Esophagus squamous epithelium (tissue), 5 donors: ENCODE measurements at places on chromosomes 11 and 22. TPM values are rescaled to one million over a fixed set of nuclear protein-coding genes. Genes with fewer than 3 reads are reported as not detected.
A peak's percentile ranks its signal among the peaks of the same experiment; 100 is the strongest.

DNA sequence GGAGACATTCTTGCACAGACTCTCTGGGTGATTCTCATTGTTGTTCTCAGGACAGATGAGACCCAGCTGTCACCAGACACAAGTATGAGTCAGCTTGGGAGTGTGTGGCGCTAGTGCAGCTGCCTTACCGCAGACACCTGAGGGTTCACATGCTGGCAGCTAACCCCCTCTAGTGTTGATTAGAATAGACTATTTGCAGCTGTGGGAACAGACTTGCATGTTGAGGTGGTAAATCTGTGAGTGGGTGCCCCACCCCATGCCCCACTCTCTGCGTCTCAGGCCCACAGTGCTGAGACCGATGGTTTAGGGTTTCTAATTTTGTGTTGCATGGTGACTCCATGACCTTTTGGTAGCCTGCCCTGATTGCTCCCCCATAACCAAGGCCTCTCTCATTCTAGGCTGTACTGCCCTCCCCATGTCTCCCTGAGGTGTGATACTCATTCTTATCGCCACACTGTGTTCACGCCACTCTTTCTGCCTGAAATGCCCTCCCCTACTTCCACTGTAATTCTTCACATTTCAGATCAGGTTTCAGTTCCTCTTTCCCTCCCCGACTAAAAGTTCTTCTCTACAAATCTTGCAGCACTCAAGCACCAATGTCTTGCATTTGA is 73.7 kb upstream of the KIRREL3 start:
- no peaks in the 10 kb centered on the region for H3K4me1 ChIP-seq
- H3K36me3 ChIP-seq: no peaks in the 10 kb centered on the region
- H3K4me3 ChIP-seq: no peak overlapping the region
- no peak overlapping the region for H3K27ac ChIP-seq

DNA sequence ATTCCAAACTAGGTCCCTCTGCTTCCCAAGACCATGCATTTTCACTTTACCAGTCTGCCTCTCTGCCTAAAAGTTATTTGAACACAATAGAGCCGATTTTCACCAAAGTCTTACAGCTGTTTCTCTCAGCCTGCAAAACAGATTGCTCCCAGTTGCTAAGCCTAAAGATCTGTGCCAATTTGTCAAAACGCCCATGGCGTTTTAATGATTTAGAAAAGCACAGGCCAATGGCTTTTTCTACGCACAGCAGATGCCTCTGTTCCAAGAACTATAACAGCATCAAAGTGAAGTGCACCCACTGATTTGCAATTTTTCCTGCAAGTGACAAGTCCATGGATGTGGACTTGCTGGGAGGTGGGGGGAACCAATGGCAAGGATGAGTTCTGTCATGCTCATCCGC is 173.9 kb upstream of the SYN3 start:
- H3K36me3 ChIP-seq: no peaks in the 10 kb centered on the region
- no peaks in the 10 kb centered on the region for H3K4me1 ChIP-seq
- no peak overlapping the region for H3K27ac ChIP-seq
- no peak for DNase-seq
- H3K4me3 ChIP-seq: no peak overlapping the region
- H3K27me3 ChIP-seq: no peaks in the 10 kb centered on the region

- peaks cover 6% of the 10 kb centered on the region for H3K4me1 ChIP-seq
- no peaks in the 10 kb centered on the region for H3K27me3 ChIP-seq
- DNase-seq: no peak
- H3K36me3 ChIP-seq: no peaks in the 10 kb centered on the region
- H3K4me3 ChIP-seq: no peak overlapping the region
These were observed 403.1 kb upstream of the CCDC90B start for GRCh38 chr11:83689144-83689780.

TTC38 gene
- 25.5 TPM for total RNA-seq

PLA2G3 gene
- 9.8 TPM for total RNA-seq

GRCh38 chr11:17846852-17847453 is 112.4 kb downstream of the KCNC1 start:
- H3K4me3 ChIP-seq: no peak overlapping the region
- no peaks in the 10 kb centered on the region for H3K36me3 ChIP-seq
- no peak overlapping the region for H3K27ac ChIP-seq

DDI1 gene
- total RNA-seq: not detected

DNA sequence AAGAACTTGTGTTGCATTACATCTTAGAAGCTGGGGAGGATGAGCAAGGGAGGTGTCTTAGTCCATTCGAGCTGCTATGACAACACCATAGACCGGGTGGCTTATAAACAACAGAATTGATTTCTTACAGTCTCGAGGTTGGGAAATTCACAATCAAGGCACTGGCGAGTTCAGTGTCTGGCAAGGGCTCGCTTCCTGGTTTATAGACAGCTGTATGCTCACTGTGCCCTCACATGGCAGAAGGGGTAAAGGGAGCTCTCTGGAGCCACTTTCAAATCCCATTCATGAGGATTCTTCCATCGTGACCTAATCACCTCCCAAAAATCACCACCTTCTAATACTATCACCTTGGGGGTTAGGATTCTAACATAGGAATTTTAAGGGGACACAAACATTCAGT is 150.0 kb upstream of the NECTIN1 start:
- H3K27ac ChIP-seq: no peak overlapping the region
- H3K36me3 ChIP-seq: no peaks in the 10 kb centered on the region
- H3K4me1 ChIP-seq: peaks cover 4% of the 10 kb centered on the region
- H3K27me3 ChIP-seq: peaks cover 24% of the 10 kb centered on the region

KCNQ1OT1 gene
- 1.8 TPM for total RNA-seq

DNA sequence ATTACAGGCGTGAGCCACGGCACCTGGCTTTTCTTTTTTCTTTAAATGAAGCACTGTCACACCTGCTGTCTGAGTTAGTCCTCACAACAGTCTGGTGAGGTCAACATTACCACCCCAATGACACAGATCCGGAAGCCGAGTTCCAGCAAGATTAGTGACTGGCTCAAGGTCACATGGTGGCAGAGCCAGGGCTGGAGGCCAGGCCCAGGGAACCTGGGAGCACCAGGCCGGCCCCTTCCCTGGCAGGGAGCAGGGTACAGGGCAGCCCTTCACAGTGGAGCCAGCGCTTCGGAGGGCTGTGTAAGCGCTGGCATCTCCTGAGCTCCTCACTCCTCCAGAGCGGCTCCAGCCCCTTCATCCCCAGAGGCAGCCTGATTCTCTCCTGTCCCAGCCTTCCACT is 118.7 kb downstream of the ST3GAL4 start:
- no peaks in the 10 kb centered on the region for H3K27me3 ChIP-seq

ADAMTS15 gene
- 5.7 TPM for total RNA-seq

SLC22A8 gene
- total RNA-seq: not detected

DNA sequence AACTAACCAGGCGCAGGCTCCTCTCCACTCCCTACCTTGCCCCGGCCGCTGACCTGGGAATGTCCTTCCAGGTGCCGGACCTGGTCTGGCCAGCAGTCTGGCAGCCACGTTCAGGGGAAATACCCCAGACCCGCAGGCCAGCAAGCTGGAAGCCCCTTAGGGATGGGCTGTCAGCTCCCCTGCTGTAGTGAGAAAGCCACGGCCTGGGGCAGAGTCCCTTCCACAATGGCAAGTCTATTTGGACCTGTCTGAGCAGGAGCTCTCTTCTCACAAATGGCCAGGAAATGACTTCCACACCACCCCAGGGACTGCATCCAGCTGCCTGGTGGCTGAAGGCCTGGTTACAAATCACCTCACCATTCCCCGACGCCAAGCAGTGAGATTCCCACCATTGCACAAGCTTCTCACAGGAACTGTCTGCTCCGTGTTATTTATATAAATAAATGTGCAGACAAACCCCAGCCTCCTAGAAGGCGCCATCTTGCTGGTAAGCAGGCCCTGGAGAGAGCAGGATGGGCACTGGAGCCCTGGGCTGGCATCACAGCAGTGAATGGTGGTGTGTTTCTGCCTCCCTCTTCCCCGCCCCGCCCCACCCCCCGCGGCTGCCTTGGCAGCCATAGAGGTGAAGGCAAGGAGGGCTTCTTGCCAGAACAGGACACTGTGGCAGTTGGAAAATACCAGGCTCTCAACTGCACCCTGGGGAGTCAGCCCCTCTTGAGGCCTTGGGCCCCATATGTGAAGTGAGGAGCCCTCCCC is 23.7 kb downstream of the RSPH14 start:
- H3K36me3 ChIP-seq: no peaks in the 10 kb centered on the region
- no peaks in the 10 kb centered on the region for H3K4me1 ChIP-seq
- no peak for DNase-seq
- H3K27me3 ChIP-seq: no peaks in the 10 kb centered on the region
- H3K4me3 ChIP-seq: no peak overlapping the region

DNA sequence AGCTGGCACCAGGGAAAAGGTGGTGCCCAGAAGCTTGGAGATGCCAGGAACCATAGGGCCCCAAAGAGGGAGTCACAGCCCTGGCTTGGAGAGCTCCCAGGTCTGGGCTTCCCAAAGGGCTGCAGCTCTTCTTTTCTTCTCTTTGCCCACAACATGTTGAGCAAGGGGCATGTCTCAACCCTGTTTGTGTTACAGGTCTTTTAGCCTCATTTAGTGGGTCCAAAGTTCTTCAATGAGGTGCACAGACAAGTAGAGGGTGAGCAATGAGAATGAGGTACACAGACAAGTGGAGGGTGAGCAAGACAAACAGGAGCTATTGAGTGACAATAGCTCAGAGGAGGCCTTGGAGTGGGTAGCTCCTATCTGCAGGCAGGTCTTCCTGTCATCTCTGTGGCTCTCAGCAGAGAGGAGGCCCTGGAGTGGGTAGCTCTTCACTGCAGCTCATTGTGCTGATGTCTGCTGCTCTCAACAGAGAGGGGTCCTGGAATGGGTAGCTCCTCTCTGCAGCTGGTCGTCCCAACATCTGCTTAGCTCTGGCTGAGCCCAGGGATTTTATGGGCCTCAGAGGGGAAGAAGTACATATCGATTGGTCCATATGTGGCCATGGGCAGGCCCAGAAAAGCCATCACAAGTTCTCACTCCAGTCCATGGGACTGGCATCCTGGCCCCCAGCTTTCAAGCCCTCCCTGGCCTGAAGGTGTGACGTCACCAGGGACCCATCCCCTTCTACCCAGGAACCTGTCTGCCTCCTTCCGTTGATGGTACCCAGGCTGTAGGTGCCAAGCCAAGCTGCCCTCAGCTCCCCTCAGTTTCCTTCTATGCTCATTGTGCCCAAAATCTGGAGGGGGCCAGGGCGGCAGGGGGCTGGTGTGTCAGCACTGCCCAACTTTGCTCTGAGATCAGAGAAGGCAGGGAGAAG is 34.9 kb downstream of the WBP2NL start:
- H3K4me3 ChIP-seq: no peak overlapping the region
- no peaks in the 10 kb centered on the region for H3K27me3 ChIP-seq
- no peak for DNase-seq
- no peaks in the 10 kb centered on the region for H3K4me1 ChIP-seq
- H3K36me3 ChIP-seq: no peaks in the 10 kb centered on the region

GRCh38 chr11:118448294-118448693 is 12.0 kb downstream of the KMT2A start:
- no peak for DNase-seq
- H3K4me3 ChIP-seq: no peak overlapping the region
- no peak overlapping the region for H3K27ac ChIP-seq
- no peaks in the 10 kb centered on the region for H3K27me3 ChIP-seq

- H3K4me3 ChIP-seq: no peak overlapping the region
- no peaks in the 10 kb centered on the region for H3K27me3 ChIP-seq
- peak overlapping the region; percentile 43 for H3K27ac ChIP-seq
These were observed 6.1 kb upstream of the NFAM1 start for GRCh38 chr22:42438293-42438650.

DNA sequence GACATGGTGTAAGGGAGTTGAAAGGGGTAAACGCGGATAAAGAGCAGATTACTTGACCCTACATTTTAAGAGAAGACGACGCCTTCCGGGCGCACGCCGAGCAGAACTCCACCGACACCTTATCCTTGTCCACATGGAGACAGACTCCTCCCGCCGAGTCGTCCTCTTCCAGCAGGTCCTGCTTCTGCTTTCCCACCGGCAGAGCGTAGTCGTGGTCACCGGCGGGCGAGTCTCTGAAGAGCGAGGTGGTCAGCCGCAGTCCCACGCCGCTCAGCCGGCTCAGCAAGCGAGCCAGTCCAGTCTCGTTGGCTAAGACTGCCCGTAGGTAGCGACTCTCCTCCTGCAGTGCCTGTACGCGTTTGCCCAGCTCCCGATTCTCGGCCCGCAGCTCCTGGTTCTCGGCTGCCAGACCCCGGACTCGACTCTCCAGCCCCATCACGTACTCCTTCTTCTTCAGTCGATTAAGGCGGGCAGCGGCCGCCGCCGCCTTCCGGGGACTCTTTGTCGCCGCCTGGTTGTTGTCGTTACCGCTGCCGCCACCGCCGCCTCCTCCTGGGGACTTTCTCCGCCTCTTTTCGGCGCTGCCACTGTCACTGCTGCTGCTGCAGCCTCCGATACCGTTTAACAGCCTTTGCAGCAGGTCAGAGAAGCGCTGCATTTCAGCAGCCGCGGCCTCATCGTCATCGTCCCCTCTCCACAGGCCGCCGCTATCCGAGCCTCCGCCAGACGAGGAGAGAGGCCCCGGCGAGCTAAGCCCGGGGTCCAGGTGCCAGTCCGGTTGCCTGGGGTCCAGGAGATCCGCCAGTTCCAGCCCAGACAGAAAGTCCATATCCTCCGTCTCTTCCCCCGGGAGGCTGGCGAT is 945 bp downstream of the CREBZF start:
- H3K4me3 ChIP-seq: peak overlapping the region; percentile 84
- no peaks in the 10 kb centered on the region for H3K27me3 ChIP-seq
- H3K27ac ChIP-seq: peak overlapping the region; percentile 95
- H3K36me3 ChIP-seq: peaks cover 27% of the 10 kb centered on the region
- no peaks in the 10 kb centered on the region for H3K4me1 ChIP-seq

DNA sequence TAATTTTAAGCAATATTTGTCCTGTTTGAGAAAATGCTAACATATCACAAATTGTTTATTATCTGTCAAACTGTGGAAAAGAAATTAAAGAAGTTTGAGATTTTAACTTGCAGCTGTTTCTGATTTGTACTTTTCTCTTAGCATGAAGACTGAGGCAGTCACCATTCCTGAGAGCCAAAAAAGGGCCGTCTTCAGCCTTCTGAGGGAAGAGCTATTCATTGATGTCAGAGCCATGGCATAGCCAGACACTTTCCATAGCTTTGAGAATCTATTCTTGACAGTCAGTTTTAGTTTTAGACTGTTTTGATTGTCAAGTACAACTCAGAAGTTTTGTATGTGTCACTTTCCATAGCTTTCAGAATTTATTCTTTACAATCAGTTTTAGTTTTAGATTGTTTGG is 32.1 kb downstream of the YAP1 start:
- no peaks in the 10 kb centered on the region for H3K27me3 ChIP-seq
- peaks cover 87% of the 10 kb centered on the region for H3K4me1 ChIP-seq
- no peaks in the 10 kb centered on the region for H3K36me3 ChIP-seq
- no peak for DNase-seq

DNA sequence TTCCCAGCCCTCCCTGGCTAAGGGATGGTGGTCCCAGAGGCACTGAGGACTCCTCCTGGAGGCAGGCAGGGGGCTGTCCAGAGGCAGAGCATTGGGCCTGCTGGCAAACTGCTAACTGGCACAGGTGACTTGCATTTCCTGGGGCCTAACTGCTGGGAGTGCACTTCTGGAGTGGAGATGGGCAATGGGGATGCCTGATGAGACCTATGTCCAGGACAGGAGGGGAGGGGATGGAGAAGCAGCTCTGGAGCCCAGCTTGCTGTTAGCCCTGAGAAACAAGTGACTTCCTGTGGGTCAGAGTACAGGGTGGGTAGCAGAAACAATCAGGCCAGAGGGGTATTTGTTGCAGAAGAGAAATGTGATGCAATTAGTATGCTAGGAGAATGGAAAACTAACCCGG is 253.2 kb downstream of the ST3GAL4 start:
- H3K27ac ChIP-seq: no peak overlapping the region
- H3K4me3 ChIP-seq: no peak overlapping the region
- DNase-seq: no peak
- no peaks in the 10 kb centered on the region for H3K36me3 ChIP-seq
- H3K4me1 ChIP-seq: no peaks in the 10 kb centered on the region
- H3K27me3 ChIP-seq: no peaks in the 10 kb centered on the region
